NCI-H460 (cell line): ENCODE measurements at places on chromosomes 5 and 9.

DNA sequence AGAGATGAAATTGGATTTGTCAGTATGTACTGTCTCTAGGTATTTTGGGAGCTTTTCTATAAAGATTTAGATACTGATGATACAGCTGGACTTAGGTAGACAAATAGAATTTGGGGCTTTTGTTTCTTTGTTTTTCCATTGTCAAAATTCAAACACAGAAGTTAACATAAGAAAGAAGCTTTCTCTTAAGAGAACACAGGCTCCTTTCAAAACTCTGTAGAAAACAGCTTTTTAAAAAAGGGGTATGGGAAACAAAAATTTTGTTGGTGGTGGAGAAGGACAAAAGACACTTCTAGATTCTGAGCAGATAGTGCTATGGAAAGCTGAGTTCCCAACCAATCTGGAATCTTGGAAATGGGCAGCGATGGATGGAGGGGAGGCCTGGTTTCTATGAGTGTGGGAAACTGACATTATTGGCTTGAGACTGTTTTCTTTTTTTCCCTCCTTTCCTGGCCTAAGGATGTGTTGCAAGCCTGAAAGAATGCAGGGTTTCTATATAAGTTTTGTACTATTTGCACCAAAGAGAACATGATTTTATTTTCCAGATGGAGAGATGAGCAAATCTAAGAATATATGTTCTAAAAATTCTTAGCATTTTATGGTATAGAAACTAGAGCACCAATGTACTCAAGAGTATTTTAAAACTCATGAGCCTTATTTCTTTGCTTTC is 240.0 kb downstream of the PRR16 start:
- no peak for DNase-seq

- no peak for DNase-seq
Measured at GRCh38 chr9:69090946-69091345, 55.4 kb downstream of the FXN start.

DNA sequence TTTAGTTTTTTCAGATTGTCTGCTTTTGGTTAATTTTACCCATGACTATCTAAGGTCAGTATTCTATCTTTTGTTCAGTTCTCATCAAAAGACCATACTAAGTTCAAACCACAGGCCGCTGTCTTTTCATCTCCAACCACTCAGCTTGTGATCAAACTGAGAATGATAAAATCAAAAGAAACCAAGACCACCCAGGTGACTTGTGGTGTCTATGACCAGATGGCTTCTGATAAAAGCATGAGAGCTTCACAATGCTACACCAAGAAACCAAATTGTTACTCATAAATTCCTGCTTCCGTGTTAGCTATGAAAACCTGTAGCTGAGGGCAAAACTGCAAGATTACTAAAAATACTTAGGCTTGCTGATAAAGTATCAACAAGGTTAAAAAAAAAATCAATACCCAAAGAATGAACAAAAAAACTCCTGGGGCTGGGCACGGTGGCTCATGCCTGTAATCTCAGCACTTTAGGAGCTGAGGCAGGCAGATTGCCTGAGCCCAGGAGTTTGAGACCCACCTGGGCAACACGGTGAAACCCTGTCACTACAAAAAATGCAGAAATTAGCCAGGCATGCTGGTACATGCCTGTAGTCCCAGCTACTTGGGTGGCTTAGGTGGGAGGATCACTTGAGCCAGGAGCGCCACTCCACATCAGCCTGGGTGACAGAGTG is 25.8 kb upstream of the GPX8 start:
- DNase-seq: no peak

DNA sequence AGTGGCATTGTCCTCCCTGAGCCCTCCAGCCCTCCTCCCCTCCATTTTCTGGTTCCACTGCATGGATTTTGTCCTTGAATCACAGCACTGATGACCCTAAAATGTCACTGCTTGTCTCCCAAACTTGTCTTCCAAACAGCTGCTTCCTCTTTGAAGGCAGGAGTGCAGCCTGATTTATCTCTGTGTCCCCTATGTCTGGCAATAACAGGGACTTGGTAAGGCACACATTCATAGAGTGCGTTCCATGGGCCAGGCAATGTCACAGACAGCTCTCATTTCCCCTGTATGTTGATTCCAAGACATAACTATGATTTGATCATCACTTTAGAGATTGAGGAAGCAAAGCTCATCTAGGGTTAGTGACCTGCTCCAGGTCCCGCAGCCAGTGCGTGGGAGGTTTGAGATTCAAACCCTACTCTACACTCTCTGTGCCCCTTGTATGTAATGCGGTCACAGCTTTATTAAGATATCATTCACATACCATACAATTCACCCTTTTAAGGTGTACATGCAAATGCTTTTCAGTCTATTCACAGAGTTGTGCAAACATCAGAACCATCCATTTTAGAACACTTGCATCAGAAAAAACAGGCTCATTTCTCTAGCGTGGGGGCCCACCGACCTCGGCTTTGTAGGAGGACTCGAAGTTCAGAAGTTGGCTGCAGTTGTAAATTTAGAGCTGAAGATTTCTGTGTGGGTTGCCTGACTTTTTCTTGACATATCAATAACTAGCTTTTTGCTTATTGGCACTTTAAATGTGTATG is 28.4 kb upstream of the BOD1 start:
- DNase-seq: no peak

- no peak for DNase-seq
Measured at GRCh38 chr9:120974921-120975320, 48.3 kb upstream of the TRAF1 start.

DNA sequence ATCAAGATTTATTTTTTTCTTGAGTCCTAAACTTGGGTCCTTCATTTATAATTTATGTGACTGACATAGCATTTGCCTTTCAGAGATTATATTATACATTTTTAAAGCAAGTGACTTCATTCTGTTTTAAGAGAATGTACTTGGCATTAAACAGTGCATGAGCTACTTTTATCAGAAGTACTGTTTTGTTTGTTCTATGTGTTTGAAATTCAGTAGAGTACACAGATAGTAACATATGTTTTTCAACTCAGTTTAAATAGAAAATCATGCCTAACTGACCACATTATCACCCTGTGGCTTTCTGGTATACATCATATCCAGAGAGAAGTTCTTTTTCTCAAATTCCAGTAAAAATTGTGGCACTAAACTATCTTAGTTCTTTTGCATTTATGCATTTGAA is 335.3 kb upstream of the CDH18 start:
- no peak for DNase-seq

DNA sequence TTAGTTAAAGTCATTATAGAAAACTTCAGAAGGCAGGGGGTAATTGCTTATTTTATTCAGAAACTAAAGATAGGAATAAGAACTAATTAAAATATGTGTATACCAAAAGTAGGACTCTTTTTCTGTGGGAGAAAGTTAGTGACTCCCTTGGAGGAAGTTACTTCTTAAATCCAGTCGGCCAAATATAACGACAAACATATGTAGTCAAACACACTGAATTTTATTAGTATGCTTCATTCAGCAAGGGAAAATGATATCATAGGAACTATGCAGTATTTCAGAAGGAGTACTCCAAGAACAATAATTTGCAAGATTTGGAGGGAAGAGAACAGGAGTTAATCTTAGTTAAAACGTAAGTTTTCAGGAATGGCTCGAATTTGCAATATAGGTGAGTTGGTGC is 432.6 kb downstream of the CYLC2 start:
- no peak for DNase-seq

DNA sequence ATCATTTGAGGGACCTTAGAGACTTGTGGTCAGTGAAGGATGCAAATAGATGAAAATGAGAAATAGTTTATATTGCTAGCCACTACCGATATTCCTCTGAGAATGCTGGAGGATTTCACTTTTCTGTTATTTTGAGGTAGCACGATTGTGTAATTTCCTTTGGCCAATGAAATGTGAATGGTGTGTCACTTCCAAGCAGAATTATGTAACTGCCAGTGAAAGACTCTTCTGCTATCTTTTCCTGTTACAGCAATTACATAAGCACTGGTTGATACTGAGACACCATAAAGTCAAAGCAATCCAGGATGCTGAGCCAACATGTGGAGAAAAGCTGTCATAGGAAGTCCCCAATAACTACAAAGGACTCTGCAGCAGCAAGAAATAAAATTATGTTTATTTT is 3.6 kb upstream of the PCDHA2 start:
- DNase-seq: no peak

DNA sequence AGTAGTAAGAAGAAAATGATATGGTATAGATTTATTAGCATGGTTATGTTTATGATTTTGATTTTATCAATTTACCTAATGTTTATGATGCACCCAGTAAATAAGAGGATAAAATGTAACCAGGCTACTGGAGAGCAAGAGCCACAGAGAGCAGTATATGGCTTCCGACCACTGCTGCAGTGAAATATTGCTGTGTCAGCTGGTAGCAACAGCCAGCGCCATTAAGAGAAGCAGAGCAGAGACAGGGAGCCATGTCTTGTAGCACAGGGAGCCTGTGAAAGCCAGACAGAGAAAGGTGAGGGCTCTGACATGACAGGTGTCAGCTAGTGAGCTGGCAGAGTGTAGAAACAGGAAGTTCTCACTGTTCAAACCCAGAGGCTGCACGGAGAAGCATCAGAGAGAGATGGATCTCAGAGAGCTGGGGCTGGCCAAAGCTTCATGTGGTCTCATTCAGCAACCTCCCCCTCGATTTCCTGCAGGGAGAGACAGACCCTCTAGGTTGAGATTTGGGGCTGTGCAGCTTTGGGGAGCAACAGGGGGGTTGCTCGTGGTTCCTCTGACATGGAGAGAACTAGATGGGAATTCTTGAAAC is 202.1 kb downstream of the MED10 start:
- no peak for DNase-seq

DNA sequence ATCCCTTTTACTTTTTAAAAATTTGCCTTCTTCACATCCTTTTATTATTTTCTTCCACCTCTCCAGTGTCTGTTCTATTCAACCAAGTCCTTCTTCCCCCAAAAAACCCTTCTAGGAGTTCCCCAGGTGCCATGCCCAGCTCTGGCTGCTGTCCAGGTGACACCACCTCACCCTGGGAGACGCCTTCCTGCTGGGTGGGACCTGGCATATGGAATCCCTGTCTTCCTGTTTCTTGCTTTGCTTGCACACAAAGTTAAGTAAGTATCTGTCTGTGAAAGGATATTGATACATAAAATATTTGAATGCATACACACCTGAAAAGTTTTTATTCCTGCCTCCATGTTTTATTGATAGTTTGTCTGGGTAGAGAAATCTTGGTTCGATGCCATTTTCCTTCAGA is 23.1 kb upstream of the MED10 start:
- DNase-seq: no peak
